ENCODE measurements at places on chromosomes 5 and 9.

GRCh38 chr5:72434056-72434780, 73.0 kb downstream of the ZNF366 start:
- no peak for DNase-seq

DNA sequence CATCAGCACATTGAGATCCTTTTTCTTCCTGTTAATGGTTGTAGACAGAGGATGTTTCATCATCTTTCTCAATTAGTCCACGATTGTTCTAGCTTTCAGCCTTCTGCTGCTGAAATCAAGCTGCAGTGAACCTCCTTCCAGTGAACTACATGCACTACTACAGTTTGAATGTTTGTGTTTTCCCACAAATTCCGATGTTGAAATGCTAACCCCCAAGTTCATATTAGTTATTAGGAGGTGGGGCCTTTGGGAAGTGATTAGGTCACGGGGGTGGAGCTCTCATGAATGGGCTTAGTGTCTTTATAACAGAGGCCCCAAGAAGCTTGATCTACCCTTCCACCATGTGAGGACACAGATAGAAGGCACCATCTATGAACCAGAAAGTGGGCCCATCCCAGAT, 32.9 kb downstream of the NSG2 start:
- DNase-seq = no peak

DNA sequence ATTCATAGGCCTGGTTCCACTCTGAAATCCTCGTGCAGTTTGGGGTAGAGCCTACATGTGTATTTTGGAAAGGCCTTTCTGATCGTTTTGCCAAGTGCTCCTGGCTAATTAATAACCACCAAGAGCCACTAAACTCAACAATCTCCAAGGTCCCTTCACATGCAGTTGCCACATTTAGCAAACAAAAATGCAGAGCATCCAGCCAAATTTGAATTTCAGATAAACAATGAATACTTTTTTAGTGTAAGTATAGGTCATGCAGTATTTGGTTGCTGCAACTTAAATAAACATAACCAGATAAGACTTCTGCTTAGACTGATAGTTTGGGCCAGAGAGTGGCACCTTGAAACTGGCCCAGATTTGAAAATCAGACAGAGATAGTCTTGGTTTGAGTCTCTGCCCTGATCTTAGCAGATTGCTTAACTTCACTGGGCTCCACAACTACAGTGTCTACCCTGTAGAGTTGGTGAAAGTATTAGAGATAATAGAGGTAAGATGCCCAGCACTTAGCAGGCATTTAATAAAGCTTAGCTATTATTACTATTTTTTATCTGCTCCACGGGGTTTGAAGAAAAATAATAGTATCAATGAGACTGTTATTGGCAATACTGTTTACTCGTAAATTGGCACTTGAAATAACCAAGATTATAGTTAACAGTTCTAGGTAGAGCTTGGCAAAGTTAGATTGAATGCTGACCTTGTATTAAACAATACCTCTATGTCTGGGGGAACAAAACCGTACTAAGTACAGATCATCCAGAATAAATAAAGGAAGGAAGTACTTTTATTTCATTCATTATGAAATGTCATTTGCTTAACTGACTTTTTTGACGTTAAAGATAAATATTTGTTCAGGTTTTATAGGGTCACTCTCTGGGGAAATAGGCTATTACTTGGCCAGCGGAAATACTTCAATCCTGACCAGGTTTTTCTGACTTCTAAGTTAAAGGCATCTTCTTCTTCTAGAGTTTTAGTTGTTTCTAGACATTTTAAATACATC, 274.8 kb downstream of the DOCK8 start:
- no peak for DNase-seq

DNA sequence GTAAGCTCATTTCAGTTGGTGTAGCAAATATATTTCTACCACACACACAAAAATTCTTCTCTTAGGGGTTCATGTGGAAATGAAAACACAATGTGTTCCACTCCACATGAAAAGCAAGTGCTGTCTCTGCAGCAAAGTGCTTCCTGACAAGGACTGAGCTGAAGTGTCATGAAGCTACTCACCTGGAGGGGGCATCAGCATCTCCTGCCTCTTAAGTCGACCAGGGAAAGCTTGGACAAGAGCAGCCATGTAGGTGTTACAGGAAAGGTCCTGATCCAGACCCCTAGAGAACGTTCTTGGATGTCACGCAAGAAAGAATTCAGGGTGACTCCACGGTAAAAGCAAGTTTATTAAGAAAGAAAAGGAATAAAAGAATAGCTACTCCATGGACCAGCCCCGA, 62.8 kb downstream of the SV2C start:
- DNase-seq = peak; percentile 2

GRCh38 chr5:124301850-124302249, 444.6 kb downstream of the ZNF608 start:
- DNase-seq = no peak

GRCh38 chr9:12702160-12702758, 9.1 kb downstream of the TYRP1 start:
- DNase-seq = peak; percentile 79

GRCh38 chr5:137862251-137862650, 5.4 kb upstream of the MYOT start:
- no peak for DNase-seq

GRCh38 chr9:37329576-37329975, 92.9 kb upstream of the GRHPR start:
- DNase-seq = peak; percentile 28

- DNase-seq = no peak
Observed at GRCh38 chr5:139461698-139462097, 845 bp downstream of the ECSCR start.

DNA sequence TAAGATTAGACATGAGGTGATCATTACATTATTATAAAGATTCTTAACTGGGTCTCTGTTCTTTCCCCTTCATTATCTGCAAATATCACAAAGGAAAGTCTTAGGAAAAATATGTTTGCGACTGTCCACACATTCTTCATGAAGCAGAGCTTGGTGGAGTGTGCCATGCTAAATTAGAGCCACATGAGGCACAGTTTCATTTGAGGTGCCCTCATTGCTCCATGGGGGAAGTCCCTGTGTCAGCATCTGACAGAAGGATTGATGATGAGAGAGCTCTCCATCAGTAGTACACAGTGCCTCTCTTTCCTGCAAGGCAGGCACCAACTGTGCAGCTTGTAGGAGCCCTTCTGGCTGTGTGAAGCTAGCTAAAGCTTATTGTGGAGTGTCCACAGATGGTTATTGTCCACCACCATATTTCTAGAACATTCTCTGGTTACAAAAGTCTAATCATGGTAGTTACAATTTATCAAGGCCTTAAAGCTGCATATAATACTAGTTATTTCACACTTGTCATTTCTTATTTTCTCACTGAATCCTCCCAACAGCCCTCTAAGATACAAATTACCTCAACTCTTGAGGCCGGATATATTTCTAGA, 63.9 kb downstream of the C9orf152 start:
- no peak for DNase-seq

DNA sequence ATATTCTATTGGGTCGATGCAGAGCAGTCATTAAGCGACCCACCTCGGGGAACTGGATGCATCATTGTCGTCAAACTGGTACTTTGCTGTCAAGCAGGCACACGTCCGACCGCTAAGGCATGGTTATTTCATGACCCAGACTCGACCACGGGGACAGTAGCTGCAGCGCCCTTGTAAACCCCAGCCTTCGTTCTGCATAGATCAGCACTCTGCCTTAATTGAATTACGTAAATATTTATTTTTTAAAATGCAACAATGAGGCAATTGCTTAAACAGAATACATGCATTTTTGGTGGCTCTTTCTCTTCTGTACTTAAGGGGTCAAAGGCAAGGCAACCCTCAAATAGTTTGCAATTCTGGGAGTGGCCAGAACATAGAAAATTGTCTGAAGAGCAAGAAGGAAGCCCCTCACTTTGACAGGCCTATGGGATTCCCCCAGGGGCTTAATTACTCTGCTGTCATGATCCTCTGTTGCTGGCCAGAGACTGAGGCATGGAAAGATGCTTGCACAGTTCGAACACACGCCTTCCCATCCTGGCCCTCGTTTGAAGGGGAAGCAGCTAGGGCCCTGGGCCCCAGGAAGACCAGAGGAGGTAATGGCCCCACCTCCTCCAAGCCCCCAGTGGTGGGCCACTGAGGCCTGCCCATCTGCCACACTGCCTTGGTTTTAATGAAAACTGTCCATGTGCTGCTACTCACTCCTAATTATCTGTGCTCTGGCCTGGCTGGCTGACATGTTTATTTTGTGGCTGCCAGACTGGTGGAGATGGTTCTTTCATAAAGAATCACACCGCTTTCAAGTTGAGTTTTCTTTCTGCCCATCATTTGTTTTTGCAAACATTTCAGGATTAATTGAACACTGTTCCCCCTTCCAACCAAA, 169.7 kb upstream of the MAST4 start:
- no peak for DNase-seq

GRCh38 chr5:179180061-179180610, 120.0 kb downstream of the ZNF354C start:
- DNase-seq = no peak

DNA sequence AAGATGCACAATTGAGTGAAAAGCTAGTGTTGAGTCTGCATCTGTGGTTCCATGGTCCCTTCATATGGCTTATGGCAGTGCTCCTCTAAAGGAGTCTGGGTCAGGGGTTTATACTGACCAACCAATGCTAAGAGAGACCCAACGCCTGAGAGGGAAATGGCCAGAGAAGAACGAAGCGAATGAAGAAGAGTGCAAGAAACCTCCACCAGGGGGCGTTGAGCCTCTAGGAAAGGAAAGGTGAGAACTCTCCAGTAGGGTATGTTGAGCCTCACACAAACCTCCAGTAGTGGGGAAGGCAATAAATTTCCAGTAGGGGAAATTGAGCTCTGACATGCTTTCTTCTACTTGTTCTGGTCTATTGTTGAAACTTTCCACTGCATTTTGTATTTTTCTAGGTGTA, 470.6 kb downstream of the PRDM9 start:
- DNase-seq = peak; percentile 0

DNA sequence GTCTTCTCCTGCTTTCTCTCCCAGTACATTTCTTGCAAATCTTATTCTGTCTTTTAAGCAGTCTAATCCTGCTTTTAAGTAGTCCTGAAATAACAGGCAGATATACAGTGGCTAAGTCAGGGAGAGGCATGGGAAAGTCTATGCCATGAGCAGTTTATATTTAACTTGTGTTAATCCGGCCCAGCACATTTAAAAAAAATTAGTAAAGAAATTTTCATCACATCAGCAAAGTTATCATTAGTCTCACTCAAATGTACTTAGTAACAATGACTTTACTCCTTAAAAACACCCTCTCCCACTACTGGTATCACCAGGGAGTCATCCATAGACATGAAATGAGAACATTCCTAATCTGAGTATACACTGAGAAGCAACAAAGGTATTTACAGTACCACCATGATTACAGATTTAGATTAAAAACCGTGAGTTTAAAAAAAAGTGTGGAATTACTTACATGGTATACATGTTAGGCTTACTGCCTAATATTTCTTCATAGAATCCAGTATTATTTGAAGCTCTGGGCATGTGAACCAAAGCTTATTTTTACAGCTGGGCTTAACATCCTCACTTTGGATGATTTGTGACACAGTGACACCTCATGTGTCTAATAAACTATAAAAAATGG, 75.9 kb upstream of the DAB2 start:
- no peak for DNase-seq

DNA sequence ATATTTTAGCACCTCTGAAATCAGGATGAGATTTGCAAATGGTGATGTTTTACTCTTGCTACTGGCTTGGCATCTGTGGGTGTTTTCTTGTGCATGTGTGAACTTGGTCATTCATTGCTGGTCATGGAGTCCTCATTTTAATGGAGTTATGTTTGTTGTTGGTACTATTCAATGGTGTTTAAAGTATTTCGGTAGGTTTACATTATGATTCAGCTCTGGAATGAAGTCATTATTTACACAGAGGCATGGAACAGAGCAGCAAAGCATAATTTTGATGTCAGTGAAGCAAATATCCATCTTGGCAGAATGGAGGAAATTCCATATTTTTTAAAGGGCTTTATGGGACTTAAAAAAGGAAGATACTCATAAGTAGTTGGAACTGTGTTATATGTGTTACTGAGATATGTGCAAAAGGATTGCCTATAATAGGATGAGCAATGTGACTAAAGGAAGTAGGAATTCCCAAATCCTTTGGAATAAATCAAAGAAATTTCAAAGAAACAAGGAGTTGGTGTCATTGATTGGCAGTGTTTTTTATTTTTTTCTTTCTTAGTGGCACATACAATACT, 147.4 kb downstream of the ACTBL2 start:
- no peak for DNase-seq

GRCh38 chr5:135073761-135074345, 39.8 kb upstream of the PITX1 start:
- DNase-seq = peak; percentile 38

GRCh38 chr5:11224436-11225187, 463.6 kb upstream of the DAP start:
- no peak for DNase-seq

DNA sequence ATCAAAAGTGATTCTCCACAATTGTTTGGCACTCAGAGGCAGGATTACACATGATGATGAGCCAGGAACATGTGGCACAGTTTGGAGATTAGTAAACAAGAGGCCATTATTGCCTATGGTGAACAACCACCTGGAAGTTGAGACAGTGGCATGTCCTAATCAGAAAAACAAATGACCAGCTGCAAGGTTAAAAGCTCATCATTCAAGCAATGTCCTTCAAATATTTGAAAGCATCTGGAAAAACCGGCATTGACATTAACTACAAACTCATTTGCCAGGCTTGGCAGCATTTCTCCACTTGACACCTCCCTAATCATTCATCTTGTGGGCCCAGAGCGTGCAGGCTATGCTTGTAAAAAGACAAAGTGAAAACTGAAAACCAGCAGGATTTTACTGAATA, 80.6 kb upstream of the MEGF10 start:
- DNase-seq = no peak

DNA sequence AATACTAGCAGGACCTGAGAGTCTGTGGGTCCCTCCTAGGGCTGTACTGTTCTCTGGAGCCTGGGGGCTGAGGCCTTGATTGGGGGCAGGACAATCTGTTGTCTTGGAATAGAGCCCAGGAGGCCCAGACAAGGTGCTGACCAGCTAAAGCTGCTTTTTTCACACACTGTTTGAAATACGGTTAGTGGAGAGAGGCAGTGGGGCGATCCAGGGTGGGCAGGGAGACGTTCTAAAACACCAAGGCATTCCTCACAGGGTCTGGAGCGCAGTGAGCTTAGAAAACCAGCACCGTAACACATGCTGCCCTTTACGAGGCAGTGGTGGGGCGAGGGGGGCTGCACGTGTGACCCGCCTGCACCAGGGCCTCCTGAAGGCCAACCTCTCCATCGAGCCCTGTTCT, 55.1 kb downstream of the EHMT1 start:
- DNase-seq = no peak

DNA sequence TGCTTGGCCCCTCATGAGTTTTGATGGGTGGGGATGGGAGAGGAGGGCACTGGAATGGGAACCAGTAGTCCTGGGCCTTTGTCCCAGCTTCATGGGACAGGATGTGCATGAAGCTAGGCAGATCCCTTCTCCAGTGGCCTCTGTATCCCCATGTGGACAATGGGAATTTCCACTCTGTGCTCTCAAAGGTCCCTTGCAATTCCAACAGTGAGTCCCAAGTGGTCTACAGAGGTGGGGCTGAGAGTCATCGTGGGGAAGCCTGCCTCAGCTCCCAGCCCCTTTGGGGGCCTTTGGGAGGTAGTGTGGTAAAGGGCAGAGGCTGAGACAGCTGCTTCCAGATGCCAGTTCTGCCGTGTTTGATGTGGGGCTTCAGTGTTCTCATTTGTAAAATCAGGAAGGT, 1.9 kb upstream of the PHYHD1 start:
- DNase-seq = no peak

Data from NCI-H146 (cell line).